ENCODE measurements at places on chromosomes 16 and 17.

GRCh38 chr17:83119987-83120864 is 40.8 kb downstream of the METRNL start:
- DNase-seq, result no peak

GRCh38 chr16:7257016-7257415 is 75.6 kb upstream of the RBFOX1 start:
- DNase-seq, result no peak

DNA sequence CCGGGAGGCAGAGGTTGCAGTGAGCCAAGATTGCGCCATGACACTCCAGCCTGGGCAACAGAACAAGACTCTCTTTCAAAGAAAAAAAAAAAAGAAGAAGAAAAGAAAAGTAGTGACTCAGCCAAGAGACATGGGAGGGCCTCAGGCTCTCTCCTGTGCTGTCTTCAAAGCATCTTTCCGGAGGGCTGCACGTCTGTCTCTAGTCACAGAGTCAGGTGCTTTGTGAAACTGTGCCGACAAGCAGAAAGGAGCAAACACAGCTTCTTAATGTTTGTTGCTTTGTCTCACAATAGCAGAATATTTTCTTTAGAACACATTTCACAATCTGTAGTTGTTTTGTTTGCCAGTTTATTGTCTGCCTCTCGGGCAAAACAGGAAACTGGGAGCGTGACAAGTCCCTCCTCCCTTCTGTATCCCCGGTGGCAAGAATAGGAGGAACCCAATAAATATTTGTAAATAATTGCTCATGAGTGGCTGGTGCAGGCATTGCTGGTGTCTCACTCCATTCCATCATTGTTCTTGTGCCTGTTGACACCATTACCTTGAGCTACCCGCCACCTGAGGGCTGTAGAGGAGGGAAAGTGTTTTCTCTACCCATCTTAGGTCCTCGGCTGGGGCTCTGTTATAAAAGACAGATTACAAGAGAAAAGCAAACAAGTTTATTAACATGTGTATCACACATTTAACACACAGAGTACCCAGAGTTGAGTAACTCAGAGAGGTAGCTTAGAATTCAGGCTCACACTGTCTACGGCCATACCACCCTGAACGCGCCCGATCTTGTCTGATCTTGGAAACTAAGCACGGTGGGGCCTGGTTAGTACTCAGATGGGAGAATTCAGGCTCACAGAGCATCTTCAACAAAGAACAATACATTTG is 5.5 kb downstream of the GAST start:
- DNase-seq, result no peak

GRCh38 chr17:16364625-16365024 is 11.4 kb upstream of the CENPV start:
- DNase-seq, result no peak

- no peak for DNase-seq
Observed at GRCh38 chr17:50186661-50187393, 14.6 kb downstream of the COL1A1 start.

DNA sequence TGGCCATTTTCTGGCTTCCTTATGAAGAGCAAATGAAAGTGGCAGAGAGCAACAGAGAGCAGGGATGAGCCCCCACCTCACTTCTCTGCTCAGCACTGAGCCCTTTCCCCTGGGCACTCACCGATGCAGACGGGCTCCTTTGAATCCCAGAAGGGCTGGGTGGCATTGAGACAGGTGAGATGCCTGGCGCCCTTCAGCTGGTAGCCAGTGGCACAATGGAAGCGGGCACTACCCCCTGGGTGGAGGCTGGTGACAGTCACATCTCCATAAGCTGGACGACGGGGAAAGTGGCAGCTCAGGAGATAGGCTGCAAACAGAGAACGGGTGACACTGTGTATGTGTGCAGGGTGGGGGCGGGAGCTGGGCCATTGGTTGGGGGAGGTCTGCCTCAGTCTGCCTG is 12.5 kb upstream of the PHF12 start:
- no peak for DNase-seq

GRCh38 chr17:1147664-1148063 is 32.1 kb downstream of the ABR start:
- DNase-seq, result no peak

- DNase-seq, result no peak
Observed at GRCh38 chr17:9144502-9145249, 123.4 kb downstream of the NTN1 start.

- DNase-seq, result peak; percentile 3
Observed at GRCh38 chr17:48757524-48757961, 29.0 kb upstream of the HOXB13 start.

DNA sequence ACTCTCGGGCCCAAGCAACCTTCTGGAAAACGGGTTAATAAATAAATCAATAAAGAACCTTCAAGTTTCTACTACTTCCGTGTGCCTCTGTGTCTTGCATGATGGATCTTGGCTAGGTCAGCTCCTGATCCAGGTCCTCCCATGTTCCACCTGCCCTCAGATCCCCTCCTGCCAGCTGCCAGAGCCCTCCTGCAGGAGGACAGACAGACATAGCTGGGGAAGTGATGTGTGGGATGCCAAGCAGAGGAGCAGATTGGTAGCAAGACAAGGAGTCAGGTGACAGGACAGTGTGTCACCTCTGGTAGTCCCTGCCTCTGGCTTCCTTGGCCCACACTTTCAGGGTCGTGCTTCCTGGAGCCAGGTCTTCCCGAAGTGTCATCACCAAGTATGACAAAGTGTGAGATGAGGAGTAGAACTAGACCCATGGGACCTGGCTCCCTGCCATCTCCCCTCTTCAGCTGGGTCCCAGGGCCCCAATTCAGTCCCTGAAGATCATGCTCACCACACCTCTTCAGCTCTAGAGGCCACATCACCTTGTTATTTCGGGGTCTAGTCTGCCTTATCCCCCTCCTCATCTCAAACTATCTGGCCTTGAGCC is 1.0 kb upstream of the EPN3 start:
- no peak for DNase-seq

GRCh38 chr16:27642756-27643155 is 92.8 kb downstream of the KATNIP start:
- no peak for DNase-seq

- DNase-seq, result no peak
Observed at GRCh38 chr17:41618341-41619035, 5.9 kb downstream of the KRT17 start.

- no peak for DNase-seq
Observed at GRCh38 chr16:5018793-5019192, 14.9 kb downstream of the NAGPA start.

DNA sequence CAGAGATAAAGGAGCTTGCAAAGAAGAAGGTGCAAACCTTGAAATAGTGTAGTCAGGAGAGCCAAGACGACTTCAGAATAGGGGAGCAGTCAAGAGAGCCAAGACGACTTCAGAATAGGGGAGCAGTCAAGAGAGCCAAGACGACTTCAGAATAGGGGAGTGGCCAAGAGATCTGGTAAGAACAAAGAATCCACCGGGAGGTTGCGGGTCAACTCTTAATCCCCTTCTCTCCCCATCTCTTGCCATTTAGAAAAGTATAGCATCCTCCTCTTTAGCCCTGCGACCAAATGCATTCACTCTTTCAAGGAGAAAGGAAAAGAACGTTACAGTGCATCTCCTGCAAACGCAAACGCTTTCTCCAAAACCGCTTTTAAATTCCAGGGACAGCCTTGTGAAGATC is 713 bp downstream of the KNOP1 start:
- DNase-seq, result no peak

DNA sequence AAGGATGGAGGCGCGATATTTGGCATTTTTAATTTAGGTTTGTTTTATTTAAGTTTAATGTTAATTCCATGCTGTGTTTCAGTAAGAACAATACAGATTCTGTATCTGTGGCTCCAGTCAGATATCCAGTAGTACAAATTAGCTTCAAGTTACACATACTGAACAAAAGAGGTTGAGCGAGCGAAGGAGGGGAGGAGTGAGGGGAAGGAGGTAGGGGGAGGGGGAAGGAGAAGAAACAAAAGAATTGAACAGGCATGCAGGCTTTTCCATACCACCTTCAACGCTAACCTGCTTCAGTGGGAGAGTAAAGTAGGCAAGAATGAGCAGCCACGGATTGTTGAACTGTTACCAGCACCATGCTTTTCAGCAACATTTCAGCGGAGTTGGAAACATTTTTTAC is 55.5 kb downstream of the YWHAE start:
- DNase-seq, result no peak

DNA sequence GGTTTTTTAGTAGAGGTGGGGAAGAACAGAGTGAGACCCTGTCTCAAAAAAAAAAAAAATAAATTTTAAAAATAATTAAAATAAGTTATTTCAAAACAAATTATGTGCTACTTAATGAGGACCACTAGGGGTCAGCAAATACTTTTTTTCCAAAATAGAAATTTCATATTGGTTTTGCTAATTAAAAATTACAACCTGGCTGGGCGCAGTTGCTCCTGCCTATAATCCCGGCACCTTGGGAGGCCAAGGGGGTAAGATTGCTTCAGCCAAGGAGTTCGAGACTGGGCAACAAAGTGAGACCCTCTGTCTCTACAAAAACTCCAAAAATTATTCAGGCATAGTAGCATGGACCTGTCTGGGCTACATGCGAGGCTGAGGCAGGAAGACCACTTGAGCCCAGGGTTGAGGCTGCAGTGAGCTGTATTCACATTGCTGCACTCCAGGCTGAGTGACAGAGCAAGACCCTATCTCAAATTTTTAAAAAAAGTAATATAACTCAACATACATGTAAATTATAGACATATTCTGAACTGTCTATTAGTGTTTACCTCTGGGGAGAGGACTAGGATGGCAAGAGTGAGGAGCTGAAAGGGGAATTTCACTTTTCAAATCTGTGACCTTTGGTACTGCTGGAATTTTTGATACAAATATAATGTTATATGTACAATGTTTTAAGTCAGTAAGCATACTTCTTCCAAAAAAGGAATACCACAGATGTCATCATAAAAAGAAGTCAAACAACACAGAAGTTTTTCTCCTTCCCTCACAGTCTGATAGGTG is 8.1 kb downstream of the MEIOB start:
- no peak for DNase-seq

GRCh38 chr17:43211123-43211479 is 574 bp upstream of the TMEM106A start:
- no peak for DNase-seq

GRCh38 chr16:73543331-73543969 is 495.5 kb upstream of the ZFHX3 start:
- DNase-seq, result no peak

- no peak for DNase-seq
Observed at GRCh38 chr17:37031493-37032083, 82.8 kb downstream of the AATF start.

DNA sequence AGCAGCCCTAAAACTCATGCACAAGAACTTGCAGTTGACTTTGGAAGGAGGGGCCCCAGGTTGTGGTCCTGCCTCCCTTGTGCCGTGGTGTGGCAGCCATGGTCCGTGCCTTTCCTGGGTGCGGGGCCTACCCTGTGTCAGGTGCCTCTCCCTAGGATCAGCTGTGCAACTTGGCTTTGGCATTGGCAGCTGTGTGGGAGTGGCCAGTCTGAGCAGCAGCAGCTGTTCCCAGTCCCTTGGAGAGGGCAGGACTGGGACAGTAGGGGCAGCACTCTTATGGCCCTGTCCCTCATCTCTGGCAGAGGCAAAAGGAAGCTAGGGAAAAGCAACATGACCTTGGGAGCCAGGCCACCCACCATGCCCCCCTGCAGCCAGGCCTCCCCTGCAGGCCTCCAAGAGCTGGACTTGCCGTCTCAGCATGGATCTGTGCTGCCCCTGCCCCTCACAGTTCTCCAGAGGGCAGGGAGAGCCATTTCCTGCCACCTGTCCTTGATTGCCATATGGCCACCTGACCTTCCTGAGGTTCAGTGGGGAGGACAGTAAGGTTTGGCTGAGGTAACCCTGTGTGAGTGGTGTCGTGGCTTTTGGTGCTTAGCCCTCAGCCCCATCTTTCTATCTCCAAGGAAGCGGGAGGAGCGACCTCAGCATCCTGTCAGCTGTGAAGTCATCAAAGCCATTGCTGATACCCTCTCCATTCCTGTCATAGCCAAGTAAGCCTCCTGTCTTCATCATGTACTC is 15.5 kb upstream of the NFATC3 start:
- DNase-seq, result no peak

GRCh38 chr17:9132291-9132690 is 111.0 kb downstream of the NTN1 start:
- DNase-seq, result no peak

DNA sequence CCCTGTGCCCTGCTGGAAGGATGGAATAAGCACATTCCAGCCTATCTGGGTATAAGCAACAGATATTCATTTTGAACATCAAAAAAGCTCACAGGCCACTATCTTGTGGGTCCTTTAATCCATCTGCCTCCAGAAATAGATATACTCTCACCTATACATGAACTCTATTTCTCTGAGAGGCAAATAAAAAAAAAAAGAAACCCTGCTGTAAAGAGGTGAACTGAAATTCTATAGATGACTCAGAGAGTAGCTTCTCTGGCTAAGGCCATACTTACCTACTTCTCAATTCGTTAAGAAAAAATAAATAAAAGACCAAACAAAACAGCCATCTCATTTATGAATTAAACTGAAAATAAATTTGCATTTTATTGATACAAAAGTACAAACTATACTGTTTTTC is 86.3 kb downstream of the DYNLRB2 start:
- DNase-seq, result no peak

DNA sequence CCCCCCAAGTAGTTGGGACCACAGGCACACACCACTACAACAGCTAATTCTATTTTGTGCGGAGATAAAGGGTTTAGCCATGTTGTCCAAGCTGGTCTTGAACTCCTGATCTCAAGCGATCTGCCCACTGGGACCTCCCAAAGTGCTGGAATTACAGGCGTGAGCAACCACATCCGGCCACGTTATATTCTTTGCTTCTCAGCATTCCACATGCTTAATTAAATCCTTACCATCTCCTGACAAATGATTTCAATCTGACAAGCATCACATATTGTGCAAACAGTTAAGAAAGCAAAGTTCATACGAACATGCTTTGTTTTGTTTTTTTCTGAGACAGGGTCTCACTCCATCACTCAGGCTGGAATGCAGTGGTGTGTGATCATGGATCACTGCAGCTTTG is 18.2 kb downstream of the HIGD1B start:
- DNase-seq, result peak; percentile 44

- DNase-seq, result no peak
Observed at GRCh38 chr16:51549836-51550235, 398.8 kb upstream of the SALL1 start.

GRCh38 chr16:55605754-55606336 is 39.4 kb downstream of the CAPNS2 start:
- DNase-seq, result no peak

- DNase-seq, result no peak
Observed at GRCh38 chr16:28873543-28874201, 4.6 kb upstream of the ATP2A1 start.

Data from BJ (cell line).